ENCODE measurements at places on chromosomes 2 and 18.

DNA sequence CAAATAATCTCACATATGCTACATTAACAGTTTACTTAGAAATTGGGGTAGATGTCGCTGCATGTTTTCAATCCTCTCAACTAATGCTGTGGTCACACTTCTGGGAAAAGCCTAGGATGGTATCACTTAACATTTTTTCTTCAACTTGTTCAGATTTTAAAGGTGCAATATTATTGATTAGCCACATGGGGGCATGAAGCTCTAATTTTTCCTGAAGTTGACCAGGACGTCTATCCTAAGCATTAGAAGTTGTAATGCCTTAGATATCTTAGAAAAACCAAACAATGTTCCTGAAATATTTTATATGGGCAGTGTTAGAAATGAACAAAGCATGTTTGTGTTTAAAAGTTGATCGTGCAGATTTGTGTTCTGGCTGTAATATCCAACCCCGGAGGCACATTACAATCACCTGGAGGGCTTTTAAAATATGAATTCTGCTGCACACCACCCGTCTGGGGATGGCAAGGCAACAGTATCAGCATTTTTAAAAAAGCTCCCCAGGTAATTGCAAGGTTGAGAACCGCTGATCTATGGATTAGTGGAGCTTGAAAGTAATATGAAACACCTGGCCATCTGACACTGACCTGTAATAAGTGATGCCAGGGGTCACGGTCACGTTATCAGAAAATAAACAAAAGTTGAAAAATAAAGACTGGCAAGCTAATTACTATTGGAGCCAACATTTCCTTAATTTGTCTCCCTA lies 100.5 kb upstream of the LMAN1 start:
- peak; percentile 11 for DNase-seq

DNA sequence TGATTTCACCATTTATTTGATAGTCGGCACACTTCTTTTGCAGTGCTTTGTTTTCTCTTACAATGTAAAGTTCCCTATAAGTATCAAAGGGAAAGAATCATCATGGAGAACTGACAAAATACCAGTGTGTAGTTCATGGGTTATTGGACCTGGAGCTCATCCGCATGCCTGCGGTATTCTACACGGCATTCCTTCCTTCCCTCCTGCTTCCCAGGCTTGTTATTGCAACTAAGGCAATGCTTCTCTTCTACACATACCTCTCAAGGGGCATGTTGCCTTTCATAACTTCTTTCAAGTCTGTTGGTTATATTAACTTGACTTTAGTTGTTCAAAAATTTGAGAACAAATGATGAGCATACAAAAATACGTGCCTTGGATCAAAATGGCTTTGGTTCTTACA lies 24.3 kb upstream of the FAP start:
- DNase-seq, result no peak

- DNase-seq, result peak; percentile 50
These were observed 50.6 kb upstream of the YWHAQ start for GRCh38 chr2:9681427-9681817.

GRCh38 chr2:58428096-58429013 lies 187.2 kb upstream of the FANCL start:
- no peak for DNase-seq

- no peak for DNase-seq
These were observed 26.2 kb upstream of the ARHGEF4 start for GRCh38 chr2:130810490-130810889.

- no peak for DNase-seq
These were observed 631.7 kb downstream of the LRP1B start for GRCh38 chr2:141499123-141499522.

DNA sequence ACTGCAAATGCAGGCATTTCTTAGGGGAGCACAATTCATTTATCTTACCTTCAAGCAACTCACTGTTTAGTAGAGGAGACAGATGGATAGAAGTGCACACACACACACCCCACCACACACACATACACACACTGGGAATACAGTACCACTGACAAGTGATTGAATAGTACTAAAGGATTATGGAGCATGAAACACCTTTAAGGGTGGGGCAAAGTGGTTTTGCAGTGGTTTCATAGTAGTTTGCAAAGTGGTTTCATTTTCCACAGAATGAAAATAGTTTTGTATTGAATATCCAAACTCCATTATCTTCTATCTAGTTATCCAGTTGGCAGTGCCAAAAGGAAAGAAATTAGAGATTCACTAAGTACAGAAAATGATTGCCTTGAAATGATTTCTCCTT lies 18.9 kb downstream of the KIF5C start:
- DNase-seq, result no peak

GRCh38 chr18:45825258-45826044 lies at the start of gene SIGLEC15:
Gene SIGLEC15, plus strand, starts transcription at chr18:45825675. Its CDS starts 54 bp downstream, at chr18:45825729.
- DNase-seq, result no peak

- no peak for DNase-seq
These were observed 132.3 kb upstream of the EPHA4 start for GRCh38 chr2:221704442-221704841.
